ENCODE measurements at places on chromosomes 3 and 15.

- DNase-seq = no peak
Observed at GRCh38 chr15:61390138-61390537, 161.0 kb upstream of the RORA start.

- DNase-seq = no peak
Observed at GRCh38 chr15:74194572-74195559, 7.7 kb downstream of the STRA6 start.

- DNase-seq = no peak
Observed at GRCh38 chr3:128353361-128353965, 113.2 kb downstream of the DNAJB8 start.

DNA sequence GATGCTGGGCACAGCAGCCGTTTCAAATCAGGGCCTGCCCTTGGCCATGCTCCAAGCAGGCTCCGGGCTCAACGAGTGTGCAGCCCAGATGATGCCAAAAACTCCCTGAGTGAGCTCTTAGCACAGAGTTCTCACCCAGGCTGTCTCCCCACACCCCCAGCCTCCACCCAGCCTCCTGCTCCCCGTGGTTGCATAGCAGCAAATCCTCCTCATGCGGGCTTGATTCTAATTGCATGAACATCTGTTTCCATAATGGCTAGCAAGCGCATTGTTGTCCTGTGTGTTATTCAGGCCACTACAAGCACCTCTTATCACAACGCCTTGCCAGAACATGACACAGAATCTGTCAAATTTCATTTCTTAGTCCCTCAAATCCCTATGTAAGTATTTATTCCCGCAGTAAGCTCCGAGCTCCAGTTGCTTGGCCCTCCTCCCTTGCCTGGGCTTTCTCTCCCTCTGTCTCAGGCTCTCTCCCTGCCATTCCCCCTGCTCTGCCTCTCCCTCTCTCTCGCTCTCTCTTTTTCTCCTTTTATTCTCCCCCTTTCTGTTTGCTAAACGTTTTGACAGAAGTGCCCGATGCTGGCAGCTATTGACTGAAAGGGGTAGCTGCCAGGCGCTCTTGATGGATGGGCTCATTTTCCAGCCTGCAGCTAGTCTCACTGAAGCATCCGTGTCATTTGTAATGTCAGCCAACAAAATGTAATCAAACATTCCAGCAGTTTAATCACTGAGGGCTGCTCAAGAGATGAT lies 306.5 kb downstream of the IL20RB start:
- DNase-seq = no peak

DNA sequence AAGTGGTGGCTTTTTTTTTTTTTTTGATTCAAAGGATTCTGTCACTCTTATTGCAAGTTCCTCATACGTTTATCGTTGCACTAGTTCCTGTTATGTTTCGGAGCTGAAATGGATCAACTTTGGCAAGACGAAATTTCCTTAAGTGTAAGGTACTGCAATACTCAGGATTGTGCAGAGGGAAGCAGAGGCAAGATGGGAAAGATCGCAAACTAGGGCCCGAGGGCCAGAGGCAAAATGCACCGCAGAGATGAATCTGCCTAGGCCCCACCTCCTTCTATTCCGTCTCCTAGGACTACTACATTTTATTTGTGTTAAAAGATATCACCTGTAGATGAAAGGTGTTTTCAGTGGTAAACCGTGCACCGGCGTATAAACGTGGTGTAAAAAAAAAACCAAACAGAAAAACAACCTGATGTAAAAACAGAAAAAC lies 331 bp downstream of the RNU6-1 start:
- DNase-seq = no peak

DNA sequence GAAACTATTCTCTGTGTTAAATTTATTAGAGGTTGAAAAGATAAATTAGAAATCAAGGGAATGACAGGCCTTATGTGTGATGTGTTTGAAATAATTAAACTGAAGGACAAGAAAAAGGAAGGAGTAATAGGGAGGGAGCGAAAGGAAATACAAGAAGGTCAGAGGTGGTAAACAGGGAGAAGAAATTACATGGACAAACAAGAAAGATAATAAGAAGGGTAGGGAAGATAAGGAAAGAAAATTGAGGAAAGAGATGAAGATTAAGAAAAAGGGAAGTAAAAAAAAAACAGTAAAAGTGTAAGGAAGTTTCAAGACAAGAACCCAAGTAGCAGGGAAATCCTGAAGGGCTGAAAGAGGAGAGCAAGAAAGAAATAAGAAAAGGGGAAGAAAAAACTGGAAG lies 26.2 kb upstream of the ANXA2 start:
- no peak for DNase-seq

DNA sequence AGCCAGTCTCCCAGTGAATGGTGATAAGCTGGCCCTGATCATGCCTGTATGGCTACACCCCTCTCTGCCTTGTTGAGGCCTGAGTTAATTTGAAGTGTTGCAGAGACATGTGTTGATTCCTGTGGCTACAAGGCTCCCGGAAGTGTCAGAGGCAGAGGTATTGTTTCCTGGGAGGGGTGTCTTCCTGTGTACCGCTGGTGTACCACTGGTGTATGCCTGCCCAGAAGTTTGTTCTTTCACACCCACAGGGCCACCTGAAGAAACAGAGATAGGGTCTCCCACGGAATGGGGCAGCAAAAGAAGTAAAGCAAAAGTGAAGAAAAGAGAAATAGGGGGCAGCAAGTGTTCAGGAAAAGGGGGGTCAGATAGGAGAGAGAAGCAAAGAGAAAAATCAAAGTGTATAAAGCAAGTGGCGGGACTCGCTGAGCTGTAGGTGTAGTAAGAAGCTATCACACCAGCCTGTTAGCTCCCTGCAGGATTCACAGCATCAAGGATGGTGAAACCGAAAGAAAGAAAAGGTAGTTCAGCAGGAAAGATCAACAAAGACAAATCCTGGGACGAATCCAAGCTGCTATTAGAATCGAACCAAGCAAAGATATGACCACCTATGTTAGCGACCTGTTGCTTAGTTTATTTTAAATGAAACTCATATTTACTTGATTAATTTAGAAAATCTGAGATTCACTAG lies 36.6 kb upstream of the CD47 start:
- DNase-seq = no peak

DNA sequence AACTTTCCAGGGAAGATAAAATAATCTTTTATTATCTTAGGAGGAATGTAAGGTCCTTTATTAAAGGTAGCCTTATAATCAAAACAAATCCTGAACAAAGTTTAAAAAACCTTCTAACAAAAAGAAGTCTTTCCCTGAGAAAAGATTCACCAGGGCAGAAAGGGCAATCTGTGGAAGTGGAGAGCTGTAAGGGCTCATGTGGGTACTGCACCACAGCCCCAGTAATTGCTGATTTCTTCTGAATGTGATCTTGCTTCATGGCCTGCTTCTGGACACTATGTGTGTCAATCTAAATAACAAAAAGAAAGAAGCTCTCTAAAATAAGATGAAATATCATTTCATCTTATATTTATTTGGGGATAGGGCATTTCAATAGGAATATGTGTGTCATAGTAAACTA lies 1501.6 kb downstream of the OTOL1 start:
- DNase-seq = no peak

DNA sequence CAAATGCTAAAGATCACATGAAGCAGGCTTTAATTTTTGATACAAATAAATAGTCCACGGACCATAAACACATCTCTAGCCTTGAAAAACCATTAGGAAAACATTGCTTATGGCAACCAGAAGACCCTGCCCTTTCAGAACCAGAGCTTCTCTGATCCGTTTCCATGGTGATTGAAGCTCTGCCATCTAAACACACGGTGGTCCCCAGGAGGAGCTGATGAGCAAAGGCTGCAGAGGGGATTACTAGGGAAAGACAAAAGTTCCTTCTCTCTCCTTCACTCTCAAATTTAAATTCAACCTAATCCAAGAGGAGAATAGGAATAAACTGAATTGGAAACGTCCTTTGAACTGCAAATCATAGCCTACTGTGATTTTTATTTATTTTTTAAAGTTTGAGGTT lies 122.0 kb upstream of the ATP10A start:
- DNase-seq = no peak

DNA sequence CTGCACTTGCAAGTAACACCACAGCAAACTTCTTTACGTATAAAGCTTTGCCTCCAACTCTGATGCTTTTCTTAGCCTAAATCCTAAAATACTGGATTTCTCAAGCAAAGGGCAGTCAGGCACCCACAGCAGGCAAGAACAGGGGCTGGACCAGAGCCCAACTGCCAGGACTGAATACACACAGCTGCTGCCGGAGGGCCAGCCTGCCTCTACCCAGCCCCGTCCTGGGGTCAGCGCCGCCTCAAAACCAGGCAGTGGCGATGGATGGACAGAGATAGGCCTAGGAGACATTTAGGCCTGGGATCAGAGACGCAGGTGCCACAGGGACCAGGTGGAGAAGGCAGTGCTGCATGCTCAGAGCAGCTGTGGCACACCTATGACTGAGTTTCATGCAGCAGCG lies 47.6 kb upstream of the SEC61A1 start:
- no peak for DNase-seq
